ENCODE measurements at places on chromosomes 2 and 18.

GRCh38 chr2:79649531-79649930, 136.7 kb downstream of the CTNNA2 start:
- no peak for DNase-seq

- DNase-seq = peak; percentile 6
Measured at GRCh38 chr2:119694845-119695521, 16.0 kb downstream of the TMEM177 start.

GRCh38 chr2:121596221-121597080, 52.8 kb downstream of the CLASP1 start:
- DNase-seq = no peak

GRCh38 chr2:197258580-197258979, 52.0 kb downstream of the ANKRD44 start:
- DNase-seq = no peak

- DNase-seq = no peak
Measured at GRCh38 chr2:16173893-16174692, 233.7 kb downstream of the MYCN start.

GRCh38 chr2:233000886-233001750, 11.9 kb downstream of the NGEF start:
- DNase-seq = no peak

DNA sequence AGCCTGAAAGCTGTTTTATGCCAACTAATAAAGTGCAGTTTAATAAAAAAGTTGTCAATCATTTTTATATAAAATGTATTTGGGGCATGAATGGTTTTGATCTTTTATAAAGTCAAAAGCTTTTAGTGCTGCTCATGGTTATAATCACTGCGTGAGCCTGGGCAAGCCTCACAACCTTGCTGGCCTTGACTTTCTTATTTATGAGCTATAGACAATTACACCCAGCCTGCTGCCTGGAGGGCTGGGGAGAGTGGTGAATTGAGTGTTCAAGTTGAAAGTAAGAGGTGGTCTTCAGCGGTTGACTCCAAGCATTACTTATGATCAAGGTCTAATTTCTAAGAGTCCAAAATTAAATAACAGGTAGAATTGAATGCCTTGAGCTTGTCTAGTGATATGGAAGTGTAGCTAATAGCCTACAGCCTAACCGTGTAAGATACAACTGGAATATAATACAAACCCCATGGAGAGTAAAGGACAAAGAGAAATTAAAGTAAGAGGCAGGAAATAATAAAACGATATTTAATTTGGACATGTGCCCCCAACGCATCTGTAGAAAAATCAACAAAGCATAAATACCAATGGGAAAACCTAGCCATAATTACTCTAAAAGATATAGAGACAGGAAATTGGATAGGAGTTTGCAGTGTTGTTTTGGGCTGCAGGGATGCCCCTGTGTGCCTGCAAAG, 106.0 kb upstream of the CYP1B1 start:
- no peak for DNase-seq

DNA sequence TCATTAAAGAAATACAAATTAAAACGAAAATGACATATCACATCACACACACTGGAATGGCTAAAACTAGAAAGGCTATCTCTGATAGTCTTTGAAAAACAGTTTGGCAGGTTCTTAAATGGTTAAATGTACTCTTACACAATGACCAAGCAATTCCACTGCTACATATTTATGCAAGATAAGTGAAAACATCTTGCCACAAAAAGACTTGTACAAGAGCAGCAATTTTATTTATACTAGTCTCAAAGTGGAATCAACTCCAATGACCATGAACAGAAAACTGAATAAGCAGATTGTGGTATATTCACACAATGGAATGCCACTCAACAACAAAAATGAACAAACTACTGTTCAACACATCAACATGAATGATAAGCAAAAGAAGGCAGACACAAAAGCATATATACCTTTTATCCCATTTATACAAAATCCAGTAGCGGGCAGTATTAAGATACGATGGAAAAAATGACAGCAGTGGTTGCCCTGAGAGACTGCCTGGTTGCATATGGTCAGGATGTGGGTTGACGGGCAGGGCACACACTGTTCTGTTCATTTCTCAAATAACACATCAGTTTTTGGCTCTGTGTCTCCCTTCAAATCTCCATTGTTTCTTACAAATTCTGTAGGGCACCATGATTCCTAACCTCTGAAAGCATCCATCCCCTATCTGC, 25.4 kb downstream of the SP100 start:
- no peak for DNase-seq

DNA sequence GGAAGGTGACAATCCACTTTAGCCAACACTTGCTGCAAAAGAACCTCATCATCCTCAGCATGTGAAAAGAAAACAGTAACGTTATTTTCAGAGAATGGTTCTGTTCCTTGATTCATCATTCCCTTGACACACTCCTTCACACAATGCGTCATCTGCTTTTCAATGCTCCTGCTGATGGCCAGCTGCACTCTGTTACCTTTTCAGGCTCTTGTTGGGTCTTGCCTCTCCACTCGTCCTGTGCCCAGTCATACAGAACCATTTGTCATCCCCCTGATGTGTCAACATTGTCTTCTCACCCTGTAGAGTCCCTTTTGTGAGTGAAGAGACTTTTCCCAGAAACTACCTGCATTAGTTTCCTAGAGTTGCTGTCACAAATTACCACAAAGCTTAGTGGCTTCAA, 12.2 kb upstream of the DTNA start:
- no peak for DNase-seq

- no peak for DNase-seq
Measured at GRCh38 chr2:45731141-45731540, 79.7 kb downstream of the PRKCE start.

GRCh38 chr2:143431316-143431715, 302.1 kb downstream of the ARHGAP15 start:
- DNase-seq = no peak

DNA sequence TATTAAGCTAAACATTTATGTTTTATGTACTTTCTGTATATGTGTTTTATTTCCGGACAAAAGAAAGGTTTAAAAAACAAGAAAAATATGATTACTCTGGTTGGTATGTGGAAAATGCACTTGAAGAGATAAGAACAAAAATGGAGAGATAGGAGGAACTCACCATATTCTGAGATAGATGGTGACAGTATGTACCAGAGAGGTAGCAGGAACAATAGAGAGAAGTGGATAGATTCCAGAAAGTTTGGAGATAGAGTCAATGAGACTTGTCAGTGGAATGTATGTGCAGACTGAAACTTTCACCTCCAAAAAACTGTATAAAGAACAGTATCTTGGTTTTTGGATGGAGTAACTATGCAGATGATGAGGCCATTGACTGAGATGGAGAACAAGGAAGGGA, 105.6 kb upstream of the FSHR start:
- DNase-seq = no peak

DNA sequence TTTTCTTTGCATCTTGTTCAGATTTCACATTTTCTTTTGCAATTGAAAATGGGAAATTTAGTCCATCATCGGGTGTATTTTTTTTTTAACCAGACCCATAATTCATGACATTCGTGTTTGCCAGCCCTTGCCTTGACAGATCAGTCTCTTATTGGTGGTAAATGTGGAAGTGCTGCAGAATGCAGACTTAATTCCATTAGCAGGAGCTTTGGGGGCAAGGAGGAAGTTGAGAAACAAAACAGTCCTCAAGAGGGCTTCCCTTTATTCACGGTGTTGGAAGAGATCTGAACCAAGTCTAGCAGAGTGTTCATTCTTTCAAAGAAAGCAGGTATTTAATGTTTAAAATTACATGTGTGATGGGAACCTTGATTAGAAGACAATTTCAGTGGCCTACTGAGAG, 16.6 kb upstream of the RPE start:
- DNase-seq = no peak

DNA sequence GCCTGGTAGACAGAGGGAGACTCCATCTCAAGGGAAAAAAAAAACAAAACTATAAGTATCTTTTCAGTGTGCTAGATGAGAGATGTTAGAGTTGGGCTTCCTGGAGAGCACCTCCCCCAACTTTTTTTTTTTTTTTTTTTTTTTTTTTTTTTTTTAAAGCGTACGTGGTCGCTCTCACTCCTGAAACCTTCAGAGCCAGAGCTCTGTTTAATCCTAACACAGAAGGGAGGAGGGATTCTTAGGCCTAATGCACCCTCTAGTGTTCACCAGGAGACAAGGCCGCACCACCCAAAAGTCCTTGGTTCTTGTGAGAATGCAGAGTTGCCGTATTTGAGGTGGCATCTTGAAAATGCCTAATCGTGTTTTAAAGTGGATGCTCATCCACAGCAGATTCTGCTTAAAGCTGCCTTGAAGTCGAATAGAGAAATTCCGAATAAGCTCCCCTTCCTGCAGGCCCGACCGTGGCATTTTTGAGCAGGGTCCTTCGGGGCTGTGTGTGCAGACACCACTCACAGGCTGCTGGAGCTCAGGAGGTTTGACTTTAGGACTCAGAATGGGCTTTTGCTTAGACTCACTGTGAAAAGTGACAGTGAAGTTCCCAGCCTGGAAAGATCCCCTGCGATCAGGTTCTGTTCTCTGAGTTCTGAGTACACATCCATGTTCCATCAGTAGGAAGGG, 252.6 kb downstream of the AGAP1 start:
- DNase-seq = no peak
